ENCODE measurements at places on chromosomes 6 and 20. TPM values are rescaled to one million over a fixed set of nuclear protein-coding genes. Genes with fewer than 3 reads are reported as not detected.

The COL10A1 gene
- 0.50 TPM for total RNA-seq

The GGTLC1 gene
- not detected for total RNA-seq

The TSBP1 gene
- total RNA-seq = not detected

The TMC2 gene
- not detected for total RNA-seq

The PSMB1 gene
- total RNA-seq = 132 TPM

The ALDH5A1 gene
- 10.4 TPM for total RNA-seq

The RING1 gene
- total RNA-seq = 47.2 TPM

The TMEM170B gene
- 3.7 TPM for total RNA-seq

The NOX3 gene
- total RNA-seq = not detected

GRCh38 chr6:35191889-35192288 lies 21.9 kb upstream of the SCUBE3 start:
- DNase-seq = no peak

DNA sequence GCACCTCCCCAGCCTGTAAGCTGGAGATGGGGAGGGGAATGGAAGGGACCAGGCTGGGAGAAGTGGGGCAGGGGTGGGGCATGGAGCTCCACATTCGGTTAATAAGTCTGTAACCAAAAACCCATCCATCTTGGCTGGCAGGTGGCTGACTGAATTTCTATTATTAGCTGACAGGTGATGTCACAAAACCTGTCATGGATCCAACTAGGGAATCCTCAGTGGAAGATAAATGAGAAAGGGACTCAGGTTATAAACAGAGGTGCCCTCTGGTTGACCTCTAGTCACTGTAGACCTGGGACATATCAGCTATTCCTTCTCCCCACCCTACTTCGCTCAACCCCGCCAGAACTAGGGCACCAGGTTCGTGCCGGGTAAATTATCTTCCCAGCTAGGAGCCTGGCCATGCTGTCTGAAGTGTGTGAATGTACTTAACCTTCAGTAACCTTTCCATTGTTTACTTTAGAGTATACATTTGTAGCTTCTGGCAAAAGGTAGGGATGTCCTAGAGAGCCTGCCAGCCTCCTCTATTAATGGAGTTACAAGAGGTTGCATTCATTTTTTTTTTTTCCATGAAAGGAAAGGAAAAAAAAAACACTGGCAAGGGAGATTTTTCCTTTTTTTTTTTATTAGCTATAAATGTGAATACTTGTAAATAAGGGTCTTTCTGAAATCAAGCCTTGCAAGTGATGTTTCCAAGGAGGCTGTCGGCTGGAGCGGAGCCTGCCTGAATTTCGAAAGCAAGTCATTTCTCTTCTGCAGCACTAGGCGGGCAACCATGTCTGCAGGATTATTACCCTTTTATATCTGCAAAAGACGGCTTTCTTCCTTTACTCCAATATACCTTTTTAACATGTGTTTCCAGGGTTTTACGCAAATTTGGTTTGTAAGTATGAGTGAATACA lies 135.9 kb downstream of the TMEM242 start:
- DNase-seq = peak; percentile 56

GRCh38 chr20:29427201-29428060 lies 1830.0 kb upstream of the DEFB115 start:
- no peak for DNase-seq

DNA sequence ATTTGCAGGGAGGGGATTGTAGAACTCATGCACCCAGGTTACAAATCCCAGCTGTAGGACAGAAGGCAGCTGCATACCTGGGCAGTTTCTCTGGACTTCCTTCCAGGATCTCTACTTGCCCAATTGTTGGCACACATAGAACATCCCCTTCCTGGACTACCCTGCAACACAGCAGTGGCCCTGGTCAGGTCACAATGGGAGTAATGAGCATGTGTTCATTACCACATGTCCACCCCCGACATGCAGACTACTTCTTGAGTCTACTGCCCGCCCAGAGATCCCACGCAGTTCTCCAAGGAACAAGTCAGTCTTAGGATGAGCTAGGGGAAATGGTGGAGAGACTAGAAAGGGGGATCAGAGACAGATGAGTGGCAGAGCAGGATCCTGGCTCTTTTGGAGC lies 5.1 kb downstream of the PEX6 start:
- DNase-seq = no peak

DNA sequence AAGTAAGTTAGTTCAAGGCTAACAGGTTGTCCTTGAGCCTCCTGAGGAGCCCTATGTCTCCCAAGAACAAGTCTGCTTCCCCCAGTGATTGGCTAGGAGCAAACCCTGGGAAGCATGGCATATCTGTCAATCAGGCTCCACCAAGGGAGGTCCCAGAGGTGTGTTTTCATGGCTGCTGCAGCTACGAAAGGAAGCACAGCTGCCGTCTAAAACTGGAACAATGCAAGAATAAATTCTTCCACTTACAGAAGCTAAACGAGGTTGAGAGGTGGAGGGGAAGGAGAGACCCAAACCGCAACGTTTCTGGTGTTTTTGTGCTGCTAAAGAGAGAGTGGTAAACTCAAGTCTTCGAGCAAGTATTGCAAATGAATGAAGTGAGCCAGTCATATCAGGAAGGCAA lies 4.9 kb upstream of the PTGIS start:
- DNase-seq = peak; percentile 26

DNA sequence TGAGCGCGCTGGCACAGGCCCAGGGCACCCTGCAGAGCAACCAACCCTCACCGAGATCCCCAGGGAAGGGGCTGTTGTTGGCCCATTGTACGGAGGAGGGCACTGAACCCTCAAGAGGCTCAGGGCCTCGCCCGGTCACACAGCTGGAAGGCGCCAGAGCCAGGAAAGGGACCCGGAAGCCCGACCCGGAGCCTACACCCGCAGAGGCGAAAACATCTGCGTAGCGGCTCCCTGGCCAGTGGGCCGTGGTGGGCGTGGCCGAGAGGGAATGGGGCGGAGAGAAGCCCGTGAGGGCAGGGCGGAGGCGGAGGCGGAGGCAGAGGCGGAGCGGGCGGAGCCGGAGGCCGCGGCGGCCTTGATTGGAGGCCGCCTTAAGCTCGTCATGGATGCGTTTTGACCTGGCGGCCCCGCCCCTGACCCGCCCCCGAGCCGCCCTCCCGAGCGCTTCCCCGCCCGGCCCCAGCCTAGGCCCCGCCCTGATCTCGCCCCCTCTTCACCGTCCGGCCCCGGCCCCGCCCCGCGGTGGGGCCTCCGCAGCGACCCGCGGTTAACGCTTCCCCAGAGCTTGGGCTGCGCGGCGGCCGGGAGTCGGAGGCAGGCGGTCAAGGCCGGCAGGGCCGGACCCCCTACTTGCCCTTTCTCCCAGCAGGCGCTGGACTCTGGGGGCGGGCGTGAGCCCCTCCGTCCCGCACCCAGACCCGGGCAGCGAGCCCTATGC lies 2.1 kb upstream of the MRGBP start:
- DNase-seq = peak; percentile 98

DNA sequence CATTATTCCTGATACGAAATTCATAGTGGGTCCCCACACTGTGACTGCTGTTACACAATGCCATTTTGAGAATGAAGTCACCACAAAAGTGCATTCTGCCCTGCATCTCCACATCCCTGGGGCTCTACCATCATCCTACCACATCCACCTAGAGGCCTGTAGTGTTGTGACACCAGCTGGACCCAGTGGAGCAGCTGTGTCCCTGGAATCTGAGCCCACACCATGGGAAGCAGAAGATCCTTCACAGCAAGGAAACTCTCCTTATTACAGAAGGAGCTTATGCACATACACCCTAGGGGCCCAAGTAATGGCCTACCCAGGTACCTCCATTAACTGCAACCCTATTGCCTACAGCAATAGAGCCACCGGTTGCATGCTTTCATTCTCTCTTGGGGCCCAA lies 566.6 kb upstream of the EPHA7 start:
- no peak for DNase-seq

GRCh38 chr6:166169549-166170421 lies 2.1 kb upstream of the TBXT start:
- no peak for DNase-seq

DNA sequence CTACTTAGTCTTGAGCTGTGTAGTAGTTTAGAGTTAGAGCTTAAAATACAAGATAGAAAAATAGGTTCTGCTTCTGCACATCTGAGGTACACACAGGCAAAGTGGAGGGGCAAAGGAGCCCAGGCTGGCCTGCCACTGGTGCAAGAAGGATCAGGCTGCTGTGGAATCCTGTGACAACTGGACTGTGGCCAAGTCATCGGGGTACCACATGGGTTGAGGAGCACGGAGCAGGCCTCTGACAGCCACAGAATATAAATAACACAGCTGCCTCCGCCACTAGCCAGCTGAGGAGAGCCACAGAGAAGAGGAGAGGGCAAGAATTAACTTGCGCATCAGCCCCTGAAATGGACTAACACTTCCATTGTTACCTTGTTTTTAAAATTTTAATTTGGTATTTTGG lies 206.0 kb upstream of the MARCKS start:
- DNase-seq = no peak

- DNase-seq = no peak
These were observed 812 bp upstream of the SMIM13 start for GRCh38 chr6:11092668-11093375.

DNA sequence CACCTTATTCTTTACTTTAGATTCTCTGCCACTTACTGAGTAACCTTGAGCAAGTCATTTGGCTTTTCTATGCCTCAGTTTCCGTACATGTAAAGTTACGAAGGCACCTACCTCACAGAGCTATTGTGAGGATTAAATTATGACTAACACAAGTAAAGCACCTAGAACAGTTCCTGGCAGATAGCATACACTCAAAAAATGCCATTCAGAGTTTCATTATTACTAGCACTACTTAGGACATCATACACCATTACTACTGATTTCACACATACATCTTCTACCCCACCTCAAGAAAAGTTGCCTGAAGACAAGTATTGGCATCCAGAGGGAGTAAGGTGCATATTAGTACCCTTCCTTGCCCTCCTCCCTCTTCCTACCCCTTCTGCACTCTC lies 107.8 kb downstream of the OGFRL1 start:
- no peak for DNase-seq

- DNase-seq = no peak
These were observed 10.3 kb downstream of the STK38 start for GRCh38 chr6:36536873-36537547.

DNA sequence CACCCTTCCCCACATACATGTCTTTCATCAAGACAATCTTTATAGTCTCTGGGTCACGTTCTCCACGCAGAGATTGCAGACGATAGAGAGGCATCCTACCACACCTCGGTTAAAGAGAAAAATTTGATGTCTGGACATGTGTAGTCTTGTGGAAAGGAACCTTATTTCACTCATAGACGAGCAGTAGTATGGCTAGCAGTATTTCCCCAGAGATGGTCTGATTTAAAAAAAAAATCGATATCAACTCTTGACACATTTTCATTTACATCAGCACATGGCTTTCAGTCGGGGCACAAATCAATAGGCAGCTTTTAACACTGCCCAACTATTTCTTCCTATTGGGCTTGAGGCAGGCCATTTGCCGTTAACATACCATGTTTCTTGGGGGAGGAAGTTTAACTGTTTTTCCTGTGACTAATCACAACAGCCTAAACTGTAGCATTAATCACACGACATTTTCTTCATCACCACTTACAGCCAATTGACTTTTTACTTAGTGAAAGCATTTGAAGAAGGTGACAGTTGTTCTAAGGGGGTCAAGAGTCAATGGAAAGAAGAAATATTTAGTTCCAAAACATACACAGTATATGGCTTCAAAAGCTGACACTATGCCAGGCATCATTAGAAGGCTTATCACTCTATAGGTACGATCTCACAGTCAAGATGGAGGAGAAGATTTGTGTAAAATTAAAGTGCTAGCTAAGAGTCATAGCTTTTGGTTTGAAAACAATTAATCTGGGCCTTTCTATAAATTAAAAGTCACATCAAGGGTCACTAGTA lies 129.5 kb upstream of the HDAC2 start:
- no peak for DNase-seq

DNA sequence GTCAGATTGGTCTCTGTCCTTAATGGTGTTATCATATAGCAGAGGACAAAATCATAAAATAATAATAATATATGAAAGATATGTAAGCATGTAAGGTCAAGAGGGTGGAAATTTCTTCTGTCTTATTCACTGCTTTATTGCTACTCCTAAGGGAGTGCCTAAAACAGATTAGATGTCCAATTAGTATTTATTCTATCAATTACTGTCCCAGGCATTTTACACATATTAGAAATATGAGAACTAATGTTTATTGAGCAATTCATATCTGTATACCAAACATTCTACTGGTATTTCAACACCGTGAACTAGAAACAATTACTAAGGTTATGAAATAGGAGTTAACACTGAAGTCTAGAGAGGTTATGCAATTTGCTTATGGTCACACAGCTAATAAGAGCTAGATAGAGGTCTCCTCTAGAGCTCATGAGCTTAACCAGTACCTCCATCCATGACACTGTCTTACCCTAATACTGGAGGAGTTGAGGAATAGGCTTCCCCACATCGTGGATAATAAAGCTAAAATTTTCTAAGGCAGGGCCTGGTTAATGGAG lies 302.3 kb downstream of the PLCB1 start:
- DNase-seq = no peak

- DNase-seq = peak; percentile 16
These were observed 31.1 kb downstream of the SERPINB6 start for GRCh38 chr6:2940010-2940850.

DNA sequence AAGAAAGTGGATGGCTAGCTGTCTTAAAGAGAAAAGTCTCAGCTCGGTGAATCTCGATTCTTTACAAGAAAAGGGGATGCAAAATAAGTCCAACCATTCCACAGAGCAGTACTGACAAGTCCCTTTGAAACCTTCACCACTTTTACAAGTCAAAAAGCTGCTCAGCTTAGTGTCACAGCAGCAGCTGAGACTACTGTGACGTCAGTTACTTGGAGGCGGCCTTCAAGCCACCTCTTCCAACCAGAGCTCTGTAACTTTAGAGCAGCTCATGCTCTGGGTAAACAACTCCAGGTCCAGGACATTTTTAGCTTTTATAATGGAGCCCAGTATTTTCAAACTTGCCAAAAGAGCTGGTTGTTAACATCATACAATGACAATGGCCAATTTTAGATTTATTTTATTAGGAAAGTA lies at the start of gene KIAA0408:
KIAA0408 (minus strand) TSS at position 159 of the 411 bp plus-strand sequence. CDS start 5,408 bp downstream, outside the sequence.
- DNase-seq = peak; percentile 64

DNA sequence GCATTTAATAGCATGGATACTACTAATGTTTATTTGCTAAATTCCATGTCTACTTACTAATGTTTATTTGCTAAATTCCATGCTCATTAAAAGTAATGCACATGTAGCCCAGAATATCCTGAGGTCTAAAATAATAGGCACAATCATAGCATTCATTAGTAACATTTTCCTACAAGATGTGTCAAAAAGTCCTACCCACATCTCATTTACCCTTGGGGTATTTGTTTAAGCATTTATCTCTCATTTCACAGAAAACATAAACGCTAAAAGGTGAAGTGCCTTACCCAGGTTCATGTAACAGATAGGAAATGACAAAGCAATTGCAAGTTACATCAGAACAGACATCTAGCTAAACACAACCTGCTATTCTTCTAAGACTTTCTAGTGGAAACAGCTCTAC lies 457.1 kb downstream of the HACE1 start:
- DNase-seq = no peak

DNA sequence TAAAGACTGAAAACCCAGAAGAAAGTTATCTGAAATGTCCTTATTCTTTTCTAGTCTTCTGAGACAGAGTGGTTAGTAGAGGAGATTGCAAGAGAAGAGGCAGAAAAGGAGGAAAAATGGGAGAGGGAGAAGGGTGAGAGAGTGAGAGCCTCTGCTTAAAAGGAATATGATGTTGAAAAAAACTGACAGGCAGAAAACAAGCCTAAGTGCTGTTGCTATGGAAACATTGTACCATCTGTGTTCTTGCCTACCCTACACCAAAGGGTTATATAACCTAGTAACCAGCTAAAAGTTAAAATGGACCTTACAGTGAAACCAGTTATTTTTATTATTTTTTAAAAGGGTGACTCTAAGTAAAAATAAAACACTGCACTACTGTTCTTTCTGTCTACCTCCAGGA lies 28.3 kb upstream of the SH3BGRL2 start:
- DNase-seq = no peak
